Activated B cell treated with CpG ODN at 0.5 μM for 24 hours (primary cell): ENCODE measurements at places on chromosomes 12 and 14. TPM values are rescaled to one million over a fixed set of nuclear protein-coding genes. Genes with fewer than 3 reads are reported as not detected.

Gene SLC4A8
- 5.2 and 5.8 TPM in 2 replicates for total RNA-seq

Gene ANO4
- total RNA-seq, result not detected in 2 replicates

- no peaks in the 10 kb centered on the region for H3K36me3 ChIP-seq
- H3K4me1 ChIP-seq, result no peaks in the 10 kb centered on the region
- no peak for DNase-seq
- H3K27me3 ChIP-seq, result peaks cover 3% of the 10 kb centered on the region
These were observed 235.5 kb downstream of the AKAP6 start for GRCh38 chr14:32564596-32564995.

Gene RNF212B
- not detected in 2 replicates for total RNA-seq

GRCh38 chr12:115885040-115885690 is 392.3 kb downstream of the MED13L start:
- H3K27ac ChIP-seq, result no peak overlapping the region
- H3K27me3 ChIP-seq, result peaks cover 29% of the 10 kb centered on the region
- no peaks in the 10 kb centered on the region for H3K4me1 ChIP-seq
- no peak for DNase-seq
- H3K36me3 ChIP-seq, result no peaks in the 10 kb centered on the region

DNA sequence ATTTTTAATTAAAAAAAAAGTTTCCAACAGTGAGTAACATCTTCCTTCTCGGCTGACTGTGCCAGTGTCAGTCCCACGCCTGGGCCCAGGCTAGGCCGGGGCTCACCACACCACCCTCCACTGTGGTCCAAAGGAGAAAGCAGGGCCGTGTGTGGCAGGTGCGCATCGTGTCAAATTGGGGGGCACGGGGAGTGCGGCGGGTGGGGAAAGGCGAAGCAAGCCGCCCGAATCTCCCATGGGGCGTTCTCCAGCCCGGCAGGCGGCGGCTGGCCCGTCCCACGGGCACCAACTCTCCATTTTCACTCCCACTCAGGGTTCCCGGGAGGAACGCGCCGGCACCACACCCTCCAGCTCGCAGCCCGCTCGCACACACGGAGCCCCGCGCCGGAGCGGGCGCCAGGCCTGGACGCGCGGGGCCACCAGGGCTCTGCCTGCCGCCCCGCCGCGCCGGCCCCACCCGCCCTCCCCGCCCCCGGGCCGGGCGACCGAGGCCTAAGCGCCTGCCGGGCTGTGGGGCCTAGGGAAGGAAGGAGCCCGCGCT is 604 bp downstream of the EEA1 start:
- H3K36me3 ChIP-seq, result peaks cover 6% of the 10 kb centered on the region
- peak overlapping the region; percentile 89 for H3K4me3 ChIP-seq
- peaks cover 35% of the 10 kb centered on the region for H3K4me1 ChIP-seq
- no peaks in the 10 kb centered on the region for H3K27me3 ChIP-seq
- peak; percentile 56 for DNase-seq
- H3K27ac ChIP-seq, result peak overlapping the region; percentile 94

- DNase-seq, result no peak
- H3K27ac ChIP-seq, result no peak overlapping the region
- no peaks in the 10 kb centered on the region for H3K36me3 ChIP-seq
These were observed 225.2 kb downstream of the C12orf75 start for GRCh38 chr12:105555556-105556295.

Gene ABCC9
- not detected in 2 replicates for total RNA-seq

- peak overlapping the region; percentile 46 for H3K27ac ChIP-seq
- no peak for DNase-seq
- H3K4me1 ChIP-seq, result peaks cover 40% of the 10 kb centered on the region
- peak overlapping the region; percentile 70 for H3K4me3 ChIP-seq
- H3K27me3 ChIP-seq, result no peaks in the 10 kb centered on the region
These were observed 1.1 kb downstream of the BTBD6 start for GRCh38 chr14:105249182-105250007.

GRCh38 chr12:85784096-85784720 is 52.0 kb downstream of the RASSF9 start:
- H3K4me1 ChIP-seq, result no peaks in the 10 kb centered on the region
- no peak overlapping the region for H3K4me3 ChIP-seq
- no peak for DNase-seq
- H3K27ac ChIP-seq, result no peak overlapping the region

- no peaks in the 10 kb centered on the region for H3K36me3 ChIP-seq
- H3K27me3 ChIP-seq, result peaks cover 44% of the 10 kb centered on the region
- H3K4me1 ChIP-seq, result peaks cover 23% of the 10 kb centered on the region
- H3K4me3 ChIP-seq, result no peak overlapping the region
- H3K27ac ChIP-seq, result no peak overlapping the region
These were observed 4.4 kb downstream of the VDR start for GRCh38 chr12:47900131-47901062.
